ENCODE measurements at places on chromosomes 12 and 14. TPM values are rescaled to one million over a fixed set of nuclear protein-coding genes. Genes with fewer than 3 reads are reported as not detected.

DNA sequence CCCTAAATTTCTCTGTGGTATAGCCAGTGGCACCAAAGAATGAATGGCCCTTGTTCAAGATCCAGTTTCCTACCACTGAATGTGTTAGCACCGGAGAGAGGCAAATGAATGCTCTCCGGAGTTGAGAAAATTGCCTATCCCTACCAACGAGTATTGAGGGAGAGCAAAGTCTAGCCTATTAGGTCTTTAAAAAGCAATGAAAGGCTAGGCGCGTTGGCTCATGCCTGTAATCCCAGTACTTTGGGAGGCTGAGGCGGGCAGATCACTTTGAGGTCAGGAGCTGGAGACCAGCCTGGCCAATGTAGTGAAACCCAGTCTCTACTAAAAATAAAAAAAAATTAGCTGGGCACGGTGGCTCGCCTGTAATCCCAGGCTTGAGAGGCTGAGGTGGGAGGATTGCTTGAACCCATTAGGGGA, 898 bp upstream of the RAB15 start:
- DNase-seq = no peak

Gene NGB
- total RNA-seq = 23.2 TPM

Gene TMEM132D
- total RNA-seq = 23.2 TPM

DNA sequence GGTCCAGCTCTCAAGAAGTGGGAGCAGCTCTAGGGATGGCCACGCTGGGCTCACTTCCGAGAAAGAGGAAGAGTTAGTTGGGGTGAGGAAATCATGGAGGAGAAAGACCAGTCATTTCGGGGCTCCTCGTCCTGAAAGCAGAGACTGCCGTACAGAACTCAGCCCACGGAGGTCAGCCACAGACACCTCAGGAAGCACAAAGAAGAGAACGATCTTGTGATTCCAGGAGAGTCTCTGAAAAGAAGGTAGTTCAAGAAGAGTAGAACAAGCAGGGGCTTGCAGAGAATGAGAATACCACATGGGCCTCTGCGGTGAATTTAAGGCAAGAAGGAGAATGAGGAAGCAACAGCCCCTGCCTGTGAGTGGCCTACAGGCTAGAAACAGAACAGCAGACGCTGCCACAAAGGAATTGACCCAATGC, 311.9 kb downstream of the CACNA1C start:
- no peak for DNase-seq

Gene ASB2
- total RNA-seq = 9.7 TPM

GRCh38 chr14:68081489-68081888, 261.9 kb downstream of the RAD51B start:
- no peak for DNase-seq

DNA sequence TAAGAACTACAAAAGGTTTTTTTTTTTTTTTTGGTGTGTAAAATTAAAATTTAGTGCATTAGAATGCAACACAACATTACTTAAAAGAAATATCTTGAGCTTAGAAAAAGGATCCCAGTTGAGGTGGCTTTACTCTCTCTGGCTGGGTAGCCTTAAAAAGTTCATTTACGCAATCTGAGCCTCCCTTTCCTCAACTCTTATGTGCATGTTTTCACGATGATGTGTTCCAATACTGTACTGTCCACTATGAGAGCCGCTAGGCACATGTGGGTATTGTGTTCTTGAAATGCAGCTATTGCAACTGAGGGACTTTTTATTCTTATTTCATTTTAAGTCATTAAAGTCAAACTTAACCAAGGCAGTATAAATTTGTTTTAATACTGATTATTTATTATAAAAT, 460.9 kb upstream of the SYT1 start:
- DNase-seq = no peak

Gene OR4E2
- not detected for total RNA-seq

Data from dorsolateral prefrontal cortex (tissue), 122 donors.